ENCODE measurements at places on chromosomes 6 and 20.

GRCh38 chr6:103798166-103798565 is 1061.6 kb downstream of the HACE1 start:
- DNase-seq = no peak

DNA sequence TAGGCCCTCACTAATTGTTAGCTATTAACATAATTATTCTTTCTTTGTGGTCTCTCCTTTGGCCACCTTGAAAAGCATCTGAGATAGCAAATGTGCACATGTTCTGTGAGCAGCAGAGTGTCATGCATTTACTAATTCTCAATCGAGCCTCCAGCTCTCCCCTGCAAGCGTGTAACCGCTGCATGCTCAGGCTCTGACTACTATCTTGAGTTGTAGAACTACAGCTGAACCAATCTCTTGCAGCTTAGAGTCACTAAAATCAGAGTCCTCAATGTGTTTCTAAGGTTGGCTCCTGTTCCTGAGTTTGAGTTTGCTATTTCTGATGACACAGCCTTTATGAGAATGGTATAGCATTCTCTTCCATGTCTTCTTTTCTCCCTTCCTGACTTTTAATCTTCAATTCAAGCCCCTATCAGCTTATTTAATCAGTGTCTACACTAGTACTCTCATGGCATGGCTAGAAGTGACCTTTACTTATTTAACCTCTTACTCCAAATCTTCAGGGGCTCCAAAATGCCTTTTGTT is 65.5 kb downstream of the PPP1R3G start:
- DNase-seq = no peak

DNA sequence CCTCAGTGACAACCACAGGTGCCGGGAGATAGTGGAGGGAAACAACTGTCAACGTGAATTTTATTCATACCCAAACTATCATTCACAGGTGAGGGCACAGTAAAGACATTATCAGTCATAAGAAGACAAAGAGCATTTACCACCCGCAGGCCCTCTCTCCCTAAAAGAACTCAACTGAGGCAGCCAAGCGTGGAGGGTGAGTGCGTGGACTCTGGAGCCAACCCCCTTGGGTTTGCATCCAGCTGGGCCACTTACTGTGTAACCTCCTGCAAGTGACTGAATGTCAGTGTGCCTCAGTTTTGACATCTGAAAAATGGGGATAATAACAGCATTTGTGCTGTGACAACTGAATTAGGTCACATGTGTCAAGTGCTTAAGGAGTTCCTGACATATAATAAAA is 70.6 kb upstream of the KCNK16 start:
- DNase-seq = no peak

DNA sequence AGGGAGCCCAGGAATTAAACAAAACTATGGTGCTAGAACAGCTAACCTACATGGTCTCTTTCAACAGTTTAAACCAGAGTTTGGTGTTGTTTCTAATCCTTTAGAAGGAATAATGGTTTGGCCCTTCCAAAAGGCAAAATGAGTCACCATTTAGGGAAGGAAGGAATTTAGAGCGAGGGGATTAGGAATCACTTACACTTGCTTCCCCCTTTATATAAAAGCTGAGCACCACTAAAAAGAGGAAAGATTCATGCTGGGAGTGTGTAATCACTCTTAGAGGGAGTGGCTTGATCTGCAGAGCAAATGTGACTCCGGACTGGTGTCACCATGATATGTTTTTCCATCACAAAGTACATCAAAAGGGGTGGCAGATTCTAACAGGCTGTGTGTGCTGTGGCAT is 63.6 kb downstream of the F13A1 start:
- DNase-seq = no peak

DNA sequence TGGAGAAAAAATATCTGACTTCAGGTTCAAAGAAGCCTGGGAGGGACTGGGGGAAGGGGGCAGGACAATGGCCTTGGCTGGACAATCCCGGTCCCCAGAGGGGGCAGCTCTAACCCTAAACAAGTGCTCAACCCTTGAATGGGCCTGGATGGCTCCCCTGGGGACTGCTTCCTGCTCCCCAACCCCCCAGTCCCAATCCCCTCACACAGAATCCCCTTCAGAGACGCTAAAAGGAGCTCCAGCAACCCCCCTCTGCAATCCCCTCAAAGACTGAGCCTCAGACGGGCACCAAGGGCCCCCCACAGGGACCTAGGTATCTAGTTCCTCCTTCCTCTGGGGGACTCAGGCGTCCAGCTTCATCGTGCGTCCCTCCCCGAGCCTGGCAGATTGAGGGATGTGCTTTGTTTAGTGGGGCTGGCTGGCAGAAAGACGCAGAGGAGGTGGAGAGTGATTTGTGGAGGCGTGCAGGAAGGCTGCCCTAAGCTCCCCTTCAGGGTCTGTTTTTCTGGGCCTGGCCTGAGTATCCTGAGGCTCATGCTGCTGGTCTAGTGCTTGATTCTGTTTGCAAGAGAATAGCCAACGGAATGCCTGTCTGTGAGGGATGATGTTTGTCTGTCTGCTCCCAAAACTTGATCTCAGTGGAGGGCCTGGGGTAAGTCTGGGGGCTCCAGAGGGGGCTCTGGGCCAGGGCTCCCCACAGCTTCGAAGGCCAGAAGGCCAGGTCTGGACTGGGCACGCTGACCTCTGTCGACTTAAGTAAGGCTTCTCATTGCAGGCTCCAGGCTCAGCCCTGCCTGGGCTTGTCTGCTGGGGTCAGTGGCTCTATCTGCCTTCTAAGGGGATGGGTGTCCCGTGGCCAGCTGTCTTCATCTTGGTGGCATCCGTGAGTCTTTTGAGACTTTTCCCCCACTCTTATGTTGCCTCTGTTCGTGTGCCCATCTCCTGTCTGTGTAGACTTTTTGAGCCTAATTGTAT is 1.7 kb upstream of the POU5F1 start:
- no peak for DNase-seq

- no peak for DNase-seq
Measured at GRCh38 chr6:2753110-2753489, 2.4 kb upstream of the MYLK4 start.
